ENCODE measurements at places on chromosomes 3 and 15.

- no peak for DNase-seq
Observed at GRCh38 chr3:14410106-14410502, 7.7 kb downstream of the SLC6A6 start.

DNA sequence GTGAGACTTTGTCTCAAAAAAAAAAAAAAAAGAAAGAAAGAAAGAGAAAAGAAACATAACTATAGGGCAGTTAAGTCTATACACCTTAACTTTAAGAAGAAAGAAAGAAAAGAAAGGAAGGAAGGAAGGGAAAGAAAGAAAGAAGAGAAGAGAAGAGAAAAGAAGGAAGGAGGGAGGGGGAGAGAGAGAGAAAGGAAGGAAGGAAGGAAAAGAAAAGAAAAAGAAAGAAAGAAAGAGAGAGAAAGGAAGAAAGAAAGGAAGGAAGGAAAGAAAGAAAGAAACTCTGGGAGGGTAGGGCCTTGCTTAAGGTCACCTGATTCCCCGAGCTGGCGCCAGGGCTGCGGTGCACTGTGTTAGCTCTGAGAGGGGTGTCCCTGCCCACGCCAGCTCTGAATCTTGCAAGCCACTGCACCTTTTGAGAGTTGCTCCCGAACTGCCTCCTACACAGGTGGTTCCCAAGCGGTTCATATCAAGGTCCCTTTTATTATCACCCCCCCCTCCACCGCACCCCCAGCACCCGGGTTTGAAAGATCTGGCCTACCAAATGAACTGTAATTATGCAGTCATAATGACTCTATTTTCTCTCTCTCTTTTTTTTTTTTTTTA is 39.2 kb upstream of the VPS8 start:
- DNase-seq, result no peak

GRCh38 chr3:60461267-60461666 is 790.0 kb downstream of the FHIT start:
- no peak for DNase-seq

- no peak for DNase-seq
Observed at GRCh38 chr15:81108427-81108826, 25.6 kb upstream of the CFAP161 start.

DNA sequence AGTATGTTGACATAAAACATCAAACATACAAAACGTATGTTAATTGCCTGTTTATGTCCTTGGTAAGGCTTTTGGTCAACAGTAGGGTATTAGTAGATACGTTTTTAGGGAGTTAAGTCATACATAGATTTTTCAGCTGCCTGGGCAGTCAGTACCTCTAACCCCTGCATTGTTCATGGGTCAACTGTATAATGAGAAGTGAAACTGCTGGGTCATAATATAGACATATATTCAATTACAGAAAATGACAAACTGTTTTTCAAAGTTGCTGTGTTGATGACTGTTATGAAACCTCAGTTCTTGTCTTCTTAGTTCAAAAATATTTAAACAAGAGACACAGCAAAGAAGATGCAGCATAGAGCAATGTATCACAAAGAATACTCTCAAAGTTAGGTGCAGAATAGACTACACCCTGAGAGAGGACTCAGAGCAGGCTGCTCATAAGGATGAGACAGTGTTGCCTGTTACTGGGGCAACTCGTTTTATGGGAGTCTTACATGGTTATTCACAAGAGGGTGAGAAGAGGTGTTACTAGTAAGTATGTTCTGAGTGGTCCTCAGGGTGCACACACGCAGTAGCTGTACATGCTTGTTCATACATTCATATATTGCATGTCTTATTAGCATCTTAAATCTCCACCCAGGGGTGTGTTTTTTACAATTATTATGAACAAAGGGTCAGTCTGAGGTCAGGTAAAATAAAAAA is 53.1 kb upstream of the ADAMTS17 start:
- DNase-seq, result no peak

DNA sequence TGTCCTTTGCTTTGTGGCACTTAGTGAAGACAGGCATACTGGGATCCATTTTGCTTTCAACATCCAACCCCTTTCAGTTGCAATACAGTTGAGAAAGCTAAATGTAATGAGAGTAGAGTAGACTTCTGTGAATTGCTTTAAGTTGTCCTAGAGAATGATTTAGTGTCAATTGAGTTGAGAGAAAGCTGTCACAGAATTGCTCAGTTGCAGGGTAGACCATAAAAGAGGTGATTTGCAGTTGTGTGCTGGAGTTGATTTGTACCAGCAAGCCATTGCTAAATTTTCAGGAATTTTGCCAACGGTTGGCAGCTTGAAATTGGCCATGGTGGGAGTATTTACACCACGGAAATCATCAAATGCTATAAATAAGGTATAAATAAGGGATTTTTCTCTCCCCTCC is 2.2 kb downstream of the ABHD5 start:
- DNase-seq, result no peak

DNA sequence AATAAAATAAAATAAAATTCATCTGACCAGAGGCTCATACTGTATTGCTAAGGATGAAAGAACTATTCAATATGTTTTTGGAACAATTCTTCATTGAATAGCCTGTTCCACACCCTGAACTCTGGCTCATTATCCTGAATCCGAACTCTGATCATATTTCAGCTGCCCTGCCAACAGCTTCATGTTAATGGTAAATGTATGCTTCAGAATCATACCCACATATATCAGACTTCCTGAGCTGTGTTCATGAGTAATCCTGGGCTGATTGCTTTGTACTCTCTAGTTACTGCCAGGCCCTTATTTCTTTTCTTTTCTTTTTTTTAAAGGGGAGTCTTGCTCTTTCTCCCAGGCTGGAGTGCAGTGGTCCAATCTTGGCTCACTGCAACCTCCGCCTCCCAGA is 11.8 kb downstream of the INO80 start:
- DNase-seq, result no peak

GRCh38 chr3:78900880-78901279 is 866.9 kb downstream of the ROBO1 start:
- no peak for DNase-seq

DNA sequence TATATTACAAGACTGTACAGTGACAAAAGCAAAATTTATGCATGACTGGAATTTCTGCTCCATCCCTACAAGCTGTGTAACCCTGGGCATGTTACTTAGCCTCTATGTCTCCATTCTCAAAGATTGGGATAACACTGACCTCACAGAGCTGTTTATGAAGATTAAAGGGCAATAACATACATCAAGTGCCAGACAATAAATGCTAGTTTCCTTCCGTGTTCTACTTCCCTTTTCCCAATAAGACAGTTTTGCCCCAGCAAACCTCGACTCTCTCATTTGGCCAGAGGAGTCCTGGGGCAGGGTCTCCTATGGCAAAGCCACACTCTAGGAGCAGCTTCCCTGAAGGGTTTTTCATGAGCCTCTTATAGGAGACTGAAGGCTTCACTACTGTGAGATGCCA is 7.5 kb downstream of the HEXA start:
- no peak for DNase-seq

DNA sequence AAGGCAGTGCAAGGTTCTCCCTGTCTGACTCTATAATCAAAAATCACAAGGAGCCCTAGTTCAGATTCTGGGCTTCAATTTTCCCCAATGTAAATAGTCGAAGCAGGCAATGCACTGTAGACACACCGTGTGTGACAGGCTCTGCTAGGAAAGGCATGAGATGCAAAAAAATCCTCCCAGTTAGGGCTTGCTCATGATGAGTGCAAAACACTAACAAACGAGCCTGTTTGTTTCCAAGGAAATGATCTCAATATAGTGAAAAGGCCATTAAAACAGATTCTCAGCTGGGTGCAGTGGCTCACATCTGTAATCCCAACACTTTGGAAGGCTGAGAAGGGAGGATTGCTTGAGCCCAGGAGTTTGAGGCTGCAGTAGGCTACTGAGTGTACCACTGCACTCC is 55.7 kb downstream of the UMPS start:
- DNase-seq, result no peak

- no peak for DNase-seq
Observed at GRCh38 chr3:183085634-183086390, 13.5 kb downstream of the MCCC1 start.

- DNase-seq, result no peak
Observed at GRCh38 chr15:40990789-40991188, 37.5 kb downstream of the CHAC1 start.

- no peak for DNase-seq
Observed at GRCh38 chr3:174700736-174701135, 158.4 kb upstream of the NAALADL2 start.

DNA sequence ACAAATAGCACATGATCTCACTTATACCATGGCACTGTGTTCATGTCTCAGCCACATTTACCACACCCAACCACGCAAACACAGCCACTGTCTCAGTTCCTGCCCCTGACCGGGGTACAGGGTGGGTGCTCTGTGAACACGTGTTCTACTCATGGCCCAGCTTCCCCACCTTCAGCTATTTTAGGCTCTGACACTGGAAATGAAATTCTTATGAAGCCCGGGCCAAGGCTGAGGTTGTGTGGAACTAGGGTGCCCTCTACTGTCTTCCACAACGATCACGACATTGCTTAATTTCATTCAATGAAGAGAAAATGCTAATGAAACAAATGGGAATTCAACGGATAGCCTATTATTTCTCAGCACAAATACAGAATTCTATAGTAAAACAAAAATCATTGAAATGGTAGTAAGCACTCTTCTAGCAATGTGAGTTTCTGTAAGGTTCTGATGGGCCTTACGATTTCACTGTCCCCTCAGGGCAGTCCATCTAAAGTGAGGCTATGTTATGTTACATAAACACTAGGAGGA is 2.1 kb upstream of the GABRA5 start:
- peak; percentile 6 for DNase-seq

DNA sequence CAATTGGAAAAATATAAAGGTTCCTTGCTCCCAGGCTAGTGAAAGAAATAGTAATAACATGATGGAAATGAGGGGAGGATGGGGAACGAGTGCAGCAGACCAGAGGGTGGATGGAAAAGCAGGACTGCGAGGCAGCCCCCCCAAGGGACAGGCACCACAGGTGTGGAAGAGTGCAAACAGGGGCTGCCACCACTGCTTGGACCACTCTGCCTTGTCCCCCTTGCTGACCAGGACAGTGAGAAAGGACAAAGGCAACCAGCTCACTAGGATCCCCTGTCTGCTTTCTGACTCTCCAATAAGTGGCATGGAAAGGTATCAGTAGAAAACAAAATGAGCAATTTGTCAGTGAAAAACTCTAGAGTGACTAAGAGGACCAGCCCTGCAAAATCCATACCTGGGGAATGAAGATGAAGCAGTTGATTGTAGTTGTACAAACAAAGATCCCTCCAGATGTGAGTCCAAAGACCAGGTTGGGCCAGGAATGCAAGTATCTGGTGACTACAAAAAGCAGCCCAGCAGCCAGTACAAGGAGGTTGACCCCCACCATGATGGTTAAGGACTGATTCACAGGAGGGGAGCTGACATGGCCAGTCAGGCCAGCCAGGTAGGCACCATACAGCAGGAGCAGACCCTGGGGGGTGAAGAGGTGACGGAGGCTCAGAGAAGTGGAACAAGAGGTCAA is 86.6 kb upstream of the GSK3B start:
- DNase-seq, result no peak

DNA sequence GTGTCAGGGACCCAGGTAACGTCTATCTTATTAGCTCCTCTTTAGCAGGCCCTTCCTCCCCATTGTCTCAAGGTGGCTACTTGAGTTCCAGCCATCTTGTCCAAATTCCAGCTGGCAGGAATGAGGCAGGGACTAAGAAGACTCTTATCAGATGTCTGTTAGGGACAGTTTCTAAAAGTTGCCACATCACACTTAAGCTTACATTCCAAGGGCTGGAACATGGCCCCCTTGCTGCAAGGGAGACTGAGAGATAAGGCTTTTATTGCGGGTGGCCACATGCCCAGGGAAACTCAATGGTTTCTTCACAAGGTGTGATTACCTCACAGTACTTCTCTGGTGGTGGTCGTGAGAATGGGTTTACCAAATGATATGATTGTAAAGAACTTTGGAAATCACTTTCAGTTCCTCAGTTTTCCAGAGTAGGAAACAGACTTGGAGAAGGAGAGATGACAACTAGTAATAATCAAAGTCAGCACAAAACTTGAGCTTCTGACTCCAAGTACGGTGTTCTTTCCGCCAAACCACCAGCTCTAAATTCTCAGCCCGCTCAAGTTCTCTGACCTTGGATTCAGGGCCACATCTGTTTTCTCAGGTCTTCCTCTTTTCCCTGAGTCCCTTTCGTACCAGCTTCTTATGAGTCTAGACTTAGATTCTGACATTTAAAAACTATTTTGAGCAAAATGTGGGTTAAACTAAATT is 14.2 kb downstream of the PDIA5 start:
- DNase-seq, result no peak

DNA sequence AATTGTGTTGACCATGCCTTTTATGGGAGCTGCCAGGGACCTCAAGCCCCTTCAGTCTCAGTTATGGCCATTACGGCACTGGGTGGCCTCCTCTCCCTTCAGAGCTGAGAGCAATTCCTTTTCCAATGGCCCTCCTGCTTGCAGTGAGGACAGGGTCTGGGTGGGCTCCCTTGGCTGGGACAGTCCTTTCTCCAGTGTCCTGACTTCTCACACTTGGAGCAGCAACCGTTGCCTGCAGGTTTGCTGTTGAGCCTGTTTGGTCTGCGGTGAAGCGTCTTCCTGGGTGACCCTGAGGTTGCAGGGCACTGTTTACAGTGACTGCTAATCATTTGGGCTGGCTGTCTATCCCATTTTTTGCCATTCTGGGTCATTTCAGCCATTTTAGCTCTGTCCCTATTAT is 3.5 kb upstream of the CCDC80 start:
- DNase-seq, result no peak

DNA sequence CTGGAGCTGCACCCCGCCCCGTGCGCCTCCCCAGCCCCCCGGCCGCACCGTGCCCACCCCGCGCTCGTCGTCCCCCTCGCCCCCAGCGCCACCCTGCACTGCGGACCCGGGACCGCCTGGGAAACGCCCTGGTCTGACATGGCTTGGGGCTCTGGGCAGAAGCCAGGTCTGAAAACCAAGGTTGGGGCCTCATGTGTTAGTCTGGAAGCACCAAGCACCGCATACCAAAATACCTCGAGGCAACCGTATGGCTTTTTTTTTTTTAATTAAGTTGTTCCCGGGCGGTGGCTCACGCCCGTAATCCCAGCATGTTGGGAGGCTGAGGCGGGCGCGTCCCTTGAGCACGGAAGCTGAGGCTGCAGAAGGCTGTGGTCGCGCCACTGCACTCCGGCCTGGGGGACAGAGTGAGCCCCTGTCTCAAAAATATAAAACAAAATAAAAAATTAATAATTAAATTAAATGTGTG is 91.5 kb upstream of the CHD2 start:
- DNase-seq, result peak; percentile 75

DNA sequence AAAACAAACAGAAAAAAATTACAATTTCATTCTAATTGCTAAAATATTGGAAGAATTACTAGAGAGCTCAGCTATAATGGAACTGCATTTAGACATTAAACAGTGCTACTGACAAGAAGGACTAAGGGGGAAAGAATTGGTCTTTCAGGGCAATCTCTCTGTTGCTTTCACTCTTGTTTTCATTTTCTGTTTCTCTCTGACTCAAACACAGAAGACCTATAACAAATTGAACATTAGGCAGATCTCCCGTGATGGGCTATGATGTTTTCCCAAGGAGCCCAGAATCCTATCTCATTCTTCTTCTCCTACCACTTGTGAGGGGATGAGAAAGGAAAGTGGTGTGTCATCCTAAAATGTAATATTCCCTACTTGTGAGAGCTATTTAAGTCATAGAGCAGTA is 358.0 kb upstream of the TGFBR2 start:
- DNase-seq, result no peak

- DNase-seq, result peak; percentile 47
Observed at GRCh38 chr3:184583578-184584451, 22.2 kb downstream of the EPHB3 start.

- no peak for DNase-seq
Observed at GRCh38 chr3:171168086-171168485, 141.6 kb upstream of the SLC2A2 start.

- DNase-seq, result no peak
Observed at GRCh38 chr3:144362126-144362525, 390.5 kb downstream of the DIPK2A start.

Measured in C1 segment of cervical spinal cord (tissue), 14 donors.